ENCODE measurements at places on chromosomes 3 and 15. TPM values are rescaled to one million over a fixed set of nuclear protein-coding genes. Genes with fewer than 3 reads are reported as not detected.

Gene CORO2B
- total RNA-seq = 0.44 TPM

GRCh38 chr3:186757686-186758220 lies 25.6 kb upstream of the EIF4A2 start:
- DNase-seq = no peak

GRCh38 chr3:15470261-15470660 lies 42.9 kb downstream of the EAF1 start:
- DNase-seq = no peak

Gene CADM2
- total RNA-seq = 0.96 TPM

Gene GP5
- total RNA-seq = 12.8 TPM

DNA sequence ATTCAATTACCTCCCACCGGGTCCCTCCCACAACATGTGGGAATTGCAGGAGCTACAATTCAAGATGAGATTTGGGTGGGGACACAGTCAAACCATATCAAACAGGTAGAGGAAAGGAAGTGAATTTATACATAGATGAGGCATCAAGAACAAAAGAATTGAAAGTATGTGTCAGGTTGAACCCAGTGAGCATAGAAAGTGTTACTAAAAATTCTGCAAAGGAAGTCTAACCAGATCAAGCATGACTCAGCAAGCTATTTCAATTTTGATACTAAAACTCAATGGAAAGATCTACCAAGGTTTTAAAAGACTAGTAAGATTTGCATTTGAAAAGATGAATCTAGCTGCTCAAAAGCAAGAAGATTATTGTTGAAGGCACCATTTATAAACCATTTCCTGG lies 323.0 kb downstream of the ROBO2 start:
- DNase-seq = no peak

Measured in naive thymus-derived CD8-positive, alpha-beta T cell (primary cell).